ENCODE measurements at places on chromosomes 1 and 21.
A peak's percentile ranks its signal among the peaks of the same experiment; 100 is the strongest.

DNA sequence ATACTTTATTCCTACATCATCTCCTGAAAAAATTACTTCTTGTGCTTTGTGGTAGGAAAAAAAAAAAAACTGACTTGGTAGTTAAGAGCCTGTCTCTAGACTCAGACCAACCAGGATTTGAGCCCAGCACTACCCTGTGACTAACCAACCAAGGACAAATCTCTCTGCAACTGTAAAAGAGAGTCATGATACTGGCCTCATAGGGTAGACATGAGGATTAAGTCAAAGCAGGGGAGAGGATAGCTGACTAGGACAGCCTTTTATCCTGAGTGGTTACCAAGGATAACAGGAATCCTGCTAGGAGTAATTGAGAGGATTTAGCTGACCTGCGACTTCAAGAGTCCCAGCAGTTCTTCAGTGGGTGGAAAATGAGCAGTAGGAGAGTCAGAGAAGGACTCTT is 112.8 kb downstream of the C1orf21 start:
- DNase-seq: no peak

DNA sequence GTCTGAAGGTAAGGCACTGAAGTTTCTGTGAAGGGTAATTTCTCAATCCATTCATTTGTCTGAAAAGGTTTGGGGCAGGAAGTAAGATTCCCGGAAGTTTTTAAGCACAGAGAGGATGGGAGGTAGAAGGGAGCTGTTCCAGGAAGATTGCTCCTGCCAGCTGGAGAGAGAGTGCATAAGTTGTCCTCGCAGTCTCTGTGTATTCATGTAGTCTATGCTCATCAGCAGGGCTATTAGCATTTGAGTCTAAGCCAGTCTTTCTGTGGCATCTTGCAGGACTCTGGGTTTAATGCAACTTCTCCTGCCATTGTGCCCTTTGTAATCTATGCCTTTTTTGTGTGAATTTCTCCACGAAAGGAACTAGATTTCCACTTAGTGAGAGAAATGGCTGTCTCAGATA is 140.8 kb upstream of the FGGY start:
- DNase-seq: no peak

DNA sequence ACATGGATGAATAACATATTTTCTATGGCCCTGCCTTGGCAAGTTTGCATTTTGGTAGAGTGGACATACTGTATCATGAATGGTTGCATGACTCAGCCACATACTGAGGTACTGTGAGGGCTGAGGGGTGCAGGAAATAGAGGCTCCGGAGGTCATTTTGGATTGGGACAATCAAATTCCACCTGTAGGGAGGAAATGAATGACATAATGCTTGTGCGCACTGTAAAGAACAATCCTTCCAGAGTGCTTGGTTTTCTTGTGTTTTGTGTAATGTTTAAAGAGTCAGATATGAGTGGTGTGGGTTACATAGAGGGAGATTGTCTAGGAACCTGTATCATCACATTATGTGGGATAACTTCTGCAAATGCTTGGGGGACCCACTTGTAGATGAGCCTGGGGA is 329.9 kb upstream of the PROX1 start:
- DNase-seq: no peak

- DNase-seq: no peak
These were observed 621.7 kb downstream of the MATN1 start for GRCh38 chr1:30101487-30102227.

DNA sequence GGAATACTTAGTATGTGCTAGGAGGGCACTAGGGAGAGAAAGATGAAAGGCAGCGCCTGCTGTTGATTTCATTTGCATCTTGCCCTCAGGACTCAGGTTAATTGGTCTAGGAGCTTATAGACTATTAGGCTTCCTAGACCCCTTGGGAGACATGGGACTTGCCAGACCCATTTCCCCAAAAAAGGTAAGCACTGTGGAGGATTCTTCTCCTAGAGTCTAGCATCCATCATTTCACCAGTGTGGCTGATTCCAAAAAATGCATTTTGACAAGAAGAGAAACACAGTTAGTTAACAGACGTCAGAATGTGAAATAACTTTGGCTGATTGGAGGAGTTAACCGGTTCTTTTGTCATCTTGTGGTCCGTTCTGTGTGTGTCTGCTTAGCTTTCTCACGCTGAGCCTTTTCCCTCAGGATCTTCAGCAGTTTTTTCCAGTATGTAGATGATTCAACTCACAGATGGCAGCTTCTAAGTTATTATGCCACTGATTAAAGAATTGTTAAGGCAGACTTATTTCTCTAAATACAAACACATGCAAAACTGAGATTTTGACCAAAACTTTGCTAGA is 108.8 kb downstream of the KIF26B start:
- no peak for DNase-seq

DNA sequence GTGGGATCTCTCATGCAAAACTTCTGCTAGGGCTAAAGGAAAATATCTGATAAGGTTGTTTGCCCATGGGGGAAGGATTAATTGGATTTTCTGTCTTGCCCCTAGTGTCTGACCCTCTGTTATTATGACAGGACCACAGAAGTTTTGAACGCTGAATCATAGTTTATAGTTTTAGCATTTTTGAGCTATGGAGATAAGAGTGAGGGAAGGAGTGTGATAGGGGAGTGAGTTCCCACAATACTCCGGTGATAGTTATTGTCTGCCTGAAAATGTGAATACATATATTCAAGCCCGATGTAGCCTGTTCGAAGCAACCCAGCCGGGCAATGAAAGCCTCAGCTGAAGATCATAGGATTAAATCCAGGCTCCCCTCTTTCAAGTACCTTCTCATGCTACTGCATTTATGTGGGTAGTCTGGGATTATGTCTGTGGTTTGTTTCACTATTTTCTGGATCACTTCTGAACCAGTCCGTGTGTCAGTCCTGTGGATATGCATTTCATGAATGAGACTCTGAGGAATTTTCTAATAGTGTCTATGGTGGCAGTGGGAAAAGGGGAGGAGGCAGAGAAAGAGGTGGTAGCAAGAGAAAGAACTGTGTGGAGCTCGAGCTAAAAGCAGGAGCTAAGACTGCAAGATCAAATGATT is 258.7 kb downstream of the DISC1 start:
- peak; percentile 82 for DNase-seq

GRCh38 chr1:14302025-14302424 is 296.5 kb upstream of the KAZN start:
- no peak for DNase-seq

All from choroid plexus epithelial cell (primary cell).